Muscle of back (tissue), 13 donors: ENCODE measurements at places on chromosomes 7 and 10. TPM values are rescaled to one million over a fixed set of nuclear protein-coding genes. Genes with fewer than 3 reads are reported as not detected.

The OR13A1 gene
- polyA plus RNA-seq, result not detected

The ATG9B gene
- 1.1 TPM for polyA plus RNA-seq

The BAMBI gene
- polyA plus RNA-seq, result 4.3 TPM

The EBLN1 gene
- not detected for polyA plus RNA-seq

The TSPAN12 gene
- polyA plus RNA-seq, result 71.3 TPM

The TEX36 gene
- polyA plus RNA-seq, result not detected

The TMEM243 gene
- polyA plus RNA-seq, result 18.0 TPM

The EPHB4 gene
- 48.1 TPM for polyA plus RNA-seq

The PLEKHS1 gene
- 0.07 TPM for polyA plus RNA-seq

The RADIL gene
- 4.2 TPM for polyA plus RNA-seq

The GPR26 gene
- not detected for polyA plus RNA-seq

The VAX1 gene
- polyA plus RNA-seq, result not detected

The SPDYE2B gene
- 0.32 TPM for polyA plus RNA-seq

The RET gene
- polyA plus RNA-seq, result 3.4 TPM

The SRGN gene
- 32.3 TPM for polyA plus RNA-seq

The POLR2J2 gene
- polyA plus RNA-seq, result not detected

The AIMP2 gene
- polyA plus RNA-seq, result 27.0 TPM

The GLCCI1 gene
- 18.9 TPM for polyA plus RNA-seq

The ZNF425 gene
- polyA plus RNA-seq, result 2.7 TPM

The NPTX2 gene
- 9.5 TPM for polyA plus RNA-seq

The SEM1 gene
- 129 TPM for polyA plus RNA-seq
